ENCODE measurements at places on chromosomes 2 and 18.

DNA sequence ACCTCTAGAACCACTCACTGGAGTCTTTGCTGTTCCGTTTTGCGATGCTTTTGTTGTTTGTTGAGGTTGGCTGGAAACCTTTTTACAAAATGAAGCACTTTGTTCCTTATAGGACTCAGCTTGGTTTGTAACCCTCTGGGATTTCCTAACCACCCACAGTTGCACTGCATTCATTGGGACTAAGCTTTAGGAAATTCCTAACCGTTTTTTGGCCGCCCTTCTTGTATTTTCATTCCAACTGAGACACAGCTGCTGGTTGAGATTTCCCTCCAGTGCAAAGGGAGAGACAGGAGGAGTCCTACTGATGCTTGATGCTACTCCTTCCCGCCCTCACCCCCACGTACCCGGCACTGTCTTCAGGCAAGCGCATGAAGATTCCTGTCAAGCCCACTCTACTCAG lies 6.1 kb upstream of the DIPK1C start:
- no peak for DNase-seq

DNA sequence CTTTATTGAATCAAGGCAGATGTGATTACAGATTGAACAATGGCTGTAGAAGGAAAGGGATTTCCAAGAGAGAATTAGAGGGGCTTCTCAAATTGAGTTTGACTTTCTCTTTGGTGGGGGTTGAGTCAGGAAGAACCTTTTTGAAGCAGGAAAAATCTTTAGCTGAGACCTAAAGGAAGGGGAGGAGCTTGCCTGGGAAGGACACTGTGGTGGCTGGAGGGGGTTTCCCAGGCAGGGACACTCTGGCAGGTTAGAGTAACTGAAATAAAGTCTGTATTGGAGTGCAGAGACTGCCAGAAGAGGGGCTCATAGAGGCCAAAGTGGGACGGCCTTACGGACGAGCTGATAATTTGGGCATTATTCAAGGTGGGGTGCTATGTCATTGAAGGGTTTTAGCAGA lies 69.3 kb downstream of the NEDD4L start:
- no peak for DNase-seq

- DNase-seq = peak; percentile 11
These were observed 84.2 kb upstream of the UNC80 start for GRCh38 chr2:209687323-209687969.

GRCh38 chr2:156037482-156037881 lies 295.0 kb downstream of the NR4A2 start:
- no peak for DNase-seq

GRCh38 chr18:78979730-78980278 lies at the start of gene SALL3:
Gene SALL3, plus strand, starts transcription at chr18:78979818. Its CDS starts 457 bp downstream, at chr18:78980275.
- no peak for DNase-seq

- DNase-seq = no peak
These were observed 128.5 kb downstream of the MEIS1 start for GRCh38 chr2:66563473-66563872.

DNA sequence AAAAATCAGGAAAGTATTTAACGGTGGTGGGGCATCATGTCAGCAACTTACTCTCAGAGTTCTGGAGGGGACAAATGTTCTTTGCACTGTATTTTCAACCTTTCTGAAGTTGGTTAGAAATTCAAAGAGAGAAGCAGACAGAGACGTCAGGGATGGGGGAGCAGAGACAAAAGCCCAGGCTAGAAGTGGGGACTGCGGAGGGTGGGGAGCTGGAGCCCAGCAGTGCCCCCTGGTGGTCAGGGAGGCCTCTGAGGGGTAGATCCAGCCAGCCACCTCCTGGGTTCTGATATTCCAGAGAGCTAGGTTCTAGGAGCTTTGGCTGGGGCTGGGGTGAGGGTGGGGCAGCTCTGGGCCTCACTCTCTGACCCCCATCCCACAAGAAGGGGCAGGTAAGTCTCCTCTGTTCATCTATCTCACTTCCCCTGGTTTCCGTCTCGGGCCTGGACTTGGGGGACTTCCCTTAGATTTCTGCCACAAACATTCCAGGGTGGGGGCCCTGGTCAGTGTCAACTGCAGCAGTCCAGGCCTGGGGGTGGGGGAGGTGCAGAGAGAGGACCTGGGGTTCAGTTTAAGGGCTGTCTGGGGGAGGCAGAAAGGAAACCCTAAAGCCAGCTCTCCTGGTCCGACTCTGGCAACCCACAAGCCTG lies 8.9 kb downstream of the TNS1 start:
- no peak for DNase-seq

- DNase-seq = no peak
These were observed 170.2 kb downstream of the NRP2 start for GRCh38 chr2:205852457-205852856.

DNA sequence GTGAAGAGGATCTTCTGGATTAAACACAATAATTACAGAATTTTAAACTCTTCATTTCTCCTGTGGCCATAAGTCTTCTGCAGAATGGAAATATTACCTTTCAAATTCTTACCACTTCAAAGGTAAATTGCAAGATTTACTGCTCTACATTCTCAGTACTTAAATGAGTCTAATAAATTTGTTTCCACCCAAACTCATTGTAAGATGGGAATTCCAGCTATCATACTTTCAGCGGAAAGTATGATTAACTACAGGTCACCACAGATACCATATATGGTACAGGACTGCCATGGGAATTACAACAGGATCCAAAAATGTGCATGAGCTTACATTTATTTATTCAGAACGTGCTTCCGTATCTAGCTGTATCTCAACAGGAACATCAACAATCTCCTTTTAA lies 3.1 kb downstream of the DSC3 start:
- no peak for DNase-seq

DNA sequence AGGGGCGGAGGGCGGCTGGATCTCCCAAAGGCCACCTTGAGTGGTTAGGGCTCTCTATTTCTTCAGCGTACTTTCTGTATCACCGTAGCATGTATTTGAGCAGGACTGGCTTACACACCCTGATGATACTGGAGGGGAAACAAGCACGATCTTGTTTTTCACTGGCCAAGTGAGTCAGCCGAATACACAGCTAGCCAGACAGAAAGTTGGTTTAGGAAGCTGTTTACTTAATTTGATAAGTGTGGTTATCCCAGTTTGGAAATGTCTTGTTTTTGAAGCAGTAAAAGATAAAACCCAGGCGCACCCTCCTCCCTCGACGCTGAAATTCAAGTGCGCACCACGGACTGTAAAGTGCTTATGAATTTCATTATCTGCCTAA lies 582 bp downstream of the RIOK3 start:
- no peak for DNase-seq

DNA sequence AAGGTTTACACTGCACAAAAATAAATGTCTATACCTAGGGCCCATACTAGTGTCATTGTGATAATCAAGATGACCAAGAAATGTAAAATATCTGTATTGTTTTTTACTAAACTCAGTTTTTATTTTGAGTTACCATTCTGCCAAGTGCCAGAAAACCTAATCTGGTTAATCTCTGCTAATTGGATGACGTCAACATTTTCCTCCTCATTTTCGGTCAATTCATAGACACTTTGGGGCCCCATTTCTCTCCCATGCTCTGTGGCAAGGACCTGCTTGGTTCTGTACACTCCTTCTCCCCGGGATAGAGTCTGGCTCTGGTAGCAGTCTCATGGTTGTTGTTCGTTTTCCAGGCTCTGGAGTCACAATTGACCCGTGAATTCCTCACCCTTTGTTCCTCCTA lies 186.5 kb upstream of the TCF4 start:
- no peak for DNase-seq

DNA sequence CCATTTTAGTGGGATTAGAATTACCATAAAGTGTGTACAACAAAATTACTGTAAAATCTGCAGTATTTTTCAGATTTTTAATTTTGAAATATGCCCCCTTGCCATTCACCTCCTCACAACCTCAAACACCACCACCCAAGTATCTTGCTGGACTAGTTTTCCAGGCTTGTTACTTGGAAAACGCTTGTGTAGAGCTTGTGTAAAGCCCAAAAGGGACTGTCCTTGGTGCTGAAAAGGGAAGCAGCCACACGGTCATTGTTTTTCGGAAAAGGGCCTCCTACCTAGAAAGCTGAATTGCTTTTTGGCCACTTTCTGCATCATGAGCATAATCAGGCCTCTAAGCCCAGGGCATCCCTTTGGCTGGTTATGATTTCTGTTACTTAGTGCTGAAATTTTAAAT lies 563.4 kb downstream of the LRRTM4 start:
- DNase-seq = no peak

- no peak for DNase-seq
These were observed 132.9 kb downstream of the MYO5B start for GRCh38 chr18:50061876-50062517.

DNA sequence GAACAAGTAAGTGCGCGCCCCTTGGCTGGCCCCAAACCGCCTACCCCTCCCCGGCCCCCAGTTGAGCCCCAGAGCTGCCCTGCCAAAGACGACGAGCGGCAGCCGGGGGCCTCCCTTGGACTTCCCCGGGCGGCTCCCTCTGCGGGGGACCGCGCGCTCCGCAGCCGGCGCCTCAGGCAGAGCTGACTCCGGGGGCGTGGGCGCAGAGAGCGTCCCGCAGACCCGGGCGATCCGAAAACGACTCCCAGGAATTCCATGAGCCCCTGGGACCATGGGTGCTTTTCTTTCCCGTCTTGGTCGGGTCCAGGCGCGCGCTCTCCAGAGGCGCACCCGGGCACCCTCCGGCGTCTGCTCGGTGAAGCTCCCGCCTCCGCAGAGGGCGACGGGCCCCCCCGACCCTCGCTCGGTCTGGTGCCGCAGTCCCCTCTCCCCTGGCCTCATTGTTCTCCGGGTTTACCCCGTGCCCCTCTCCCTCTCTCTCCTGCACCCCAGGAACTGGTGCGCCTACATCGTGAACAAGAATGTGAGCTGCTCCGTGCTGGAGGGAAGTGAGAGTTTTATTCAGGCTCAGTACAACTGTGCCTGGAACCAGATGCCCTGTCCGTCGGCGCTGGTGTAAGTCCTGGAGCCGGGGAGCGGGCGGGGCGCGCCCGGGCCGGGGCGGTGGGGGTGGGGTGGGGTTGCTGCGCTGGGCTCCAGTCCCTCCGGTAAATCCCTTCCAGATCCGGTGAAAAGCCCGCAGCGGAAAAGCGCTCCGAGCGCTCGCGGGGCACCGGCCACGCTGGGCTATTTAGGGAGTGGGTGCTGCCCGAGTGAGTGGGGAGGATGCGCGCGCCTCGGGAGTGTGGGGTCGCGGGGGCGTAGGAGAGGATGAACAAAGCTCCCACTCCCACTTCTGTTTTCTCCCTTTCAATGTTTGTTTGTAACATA lies 776 bp downstream of the EMILIN2 start:
- no peak for DNase-seq

- no peak for DNase-seq
These were observed 118.8 kb downstream of the SCN9A start for GRCh38 chr2:166256896-166257295.

DNA sequence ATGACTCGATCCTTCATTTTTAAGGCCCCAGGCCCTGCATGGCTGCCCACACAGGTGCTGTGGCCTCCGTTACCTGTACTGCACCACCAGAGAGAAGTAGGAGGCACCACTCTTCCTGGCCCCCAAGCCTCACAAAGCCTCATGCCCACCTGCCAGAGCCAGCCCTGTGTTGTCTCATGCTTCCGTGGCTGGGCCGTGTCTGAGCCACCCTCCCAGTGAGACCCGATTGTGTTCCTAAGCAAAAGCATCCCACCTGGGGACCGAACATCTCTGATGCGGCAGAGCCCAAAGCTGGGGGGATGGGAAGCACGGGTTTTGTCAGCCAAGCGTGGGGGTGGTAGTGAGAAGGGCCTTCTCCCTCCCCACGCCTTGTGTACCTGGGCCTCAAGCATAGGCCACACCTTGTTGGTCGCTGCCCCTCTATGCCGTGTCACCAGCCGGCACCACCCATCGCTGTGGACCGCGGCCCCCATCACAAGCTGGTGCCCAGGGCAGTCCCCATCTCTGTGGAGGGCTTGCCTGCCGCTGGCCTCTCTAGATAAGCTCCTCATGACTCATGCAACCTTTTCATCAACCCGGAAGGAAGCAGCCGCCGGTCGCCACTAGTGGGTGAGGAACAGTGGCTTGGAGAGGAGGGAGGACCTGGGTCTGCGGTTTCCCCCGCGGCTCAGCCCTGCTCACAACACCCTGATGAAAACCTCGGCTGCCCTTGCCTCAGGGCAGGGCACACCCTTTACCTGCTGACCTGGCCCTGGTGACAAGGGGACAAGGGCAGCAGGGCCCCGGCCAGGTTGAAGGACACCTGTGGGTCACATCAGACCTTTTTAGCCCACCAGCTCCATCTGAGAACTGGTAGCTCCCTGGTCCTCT lies 2.7 kb upstream of the RNPEPL1 start:
- DNase-seq = peak; percentile 49

DNA sequence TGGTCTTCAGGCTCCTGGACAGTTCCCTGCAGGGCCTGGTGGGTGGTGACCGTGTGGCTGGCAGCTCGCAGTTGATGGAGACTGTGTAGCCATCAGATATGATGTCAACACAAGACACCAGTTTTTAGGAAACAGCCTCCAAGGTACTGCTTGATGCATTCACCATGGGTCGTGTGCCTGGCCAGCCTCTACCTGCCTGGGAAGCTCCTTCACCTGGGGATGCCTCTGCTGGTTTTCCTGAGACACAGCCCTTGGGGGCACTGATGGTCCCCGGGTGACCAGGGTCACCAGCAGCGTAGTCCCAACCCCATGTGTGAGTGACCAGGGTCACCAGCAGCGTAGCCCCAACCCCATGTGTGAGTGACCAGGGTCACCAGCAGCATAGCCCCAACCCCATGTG lies 33.6 kb upstream of the KCNG2 start:
- DNase-seq = no peak

GRCh38 chr2:46960618-46961017 lies 45.0 kb upstream of the MCFD2 start:
- no peak for DNase-seq

GRCh38 chr18:74454279-74454751 lies 2.8 kb downstream of the DIPK1C start:
- DNase-seq = no peak

DNA sequence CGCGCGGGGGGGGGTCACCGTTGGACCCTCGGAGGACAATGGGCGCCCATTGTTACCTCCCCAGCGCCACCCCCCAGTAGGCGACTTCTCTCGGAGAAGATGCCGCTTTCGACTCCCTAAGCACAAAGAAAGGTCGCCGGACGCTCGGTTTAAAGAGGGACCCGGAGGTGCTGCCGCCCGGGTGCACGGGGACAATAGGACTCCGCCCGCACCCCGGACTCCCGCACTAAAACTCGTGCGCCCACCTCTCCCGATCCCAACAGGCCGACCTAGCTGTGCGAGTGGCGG lies 318 bp upstream of the CDC42EP3 start:
- no peak for DNase-seq

DNA sequence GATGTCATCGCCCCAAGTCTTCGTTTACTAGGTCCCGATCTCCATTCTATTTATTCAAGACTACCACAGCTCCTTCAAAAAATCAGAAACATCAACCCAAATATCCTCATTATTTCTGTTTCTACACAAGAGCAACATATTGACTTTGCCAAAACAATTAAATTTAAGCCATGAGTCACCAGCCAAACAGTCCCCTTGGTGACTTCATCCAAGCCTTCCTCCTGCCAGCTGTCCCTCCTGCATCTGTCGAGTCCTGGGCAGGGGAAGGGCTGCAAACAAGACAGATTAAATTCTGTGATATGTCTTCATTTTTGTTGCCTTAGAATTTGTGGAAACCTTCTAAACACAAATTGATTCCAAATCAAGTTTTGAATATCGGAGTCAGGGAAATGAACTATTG lies 110.3 kb downstream of the SP3 start:
- peak; percentile 62 for DNase-seq

Measured in GM04503 (cell line).